Activated gamma-delta T cell treated with anti-CD3 and anti-CD28 coated beads, Interleukin-2, amount 50 U/mL, for 16 hours (primary cell): ENCODE measurements at places on chromosomes 12 and 14.

- no peak for DNase-seq
Measured at GRCh38 chr12:6394398-6394797, 10.4 kb downstream of the LTBR start.

DNA sequence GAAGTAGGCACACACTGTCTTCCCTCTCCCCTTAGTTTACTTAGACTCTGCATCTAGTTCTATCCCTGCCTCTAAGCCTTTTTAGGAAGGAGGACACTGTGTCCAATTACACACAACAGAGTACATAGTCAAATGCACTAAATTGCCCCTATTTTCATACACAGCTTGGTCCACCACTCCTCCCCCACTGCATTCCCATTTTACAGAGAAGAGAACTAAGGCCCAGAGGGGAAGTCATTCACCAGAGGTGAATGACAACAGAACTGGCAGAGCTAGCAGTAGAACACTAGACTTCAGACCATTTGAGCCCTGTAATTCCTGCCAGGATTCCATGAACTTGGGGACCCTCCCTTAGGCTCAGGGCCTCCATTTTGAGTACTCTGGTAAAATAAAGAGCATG lies 1.1 kb upstream of the JPH4 start:
- no peak for DNase-seq

DNA sequence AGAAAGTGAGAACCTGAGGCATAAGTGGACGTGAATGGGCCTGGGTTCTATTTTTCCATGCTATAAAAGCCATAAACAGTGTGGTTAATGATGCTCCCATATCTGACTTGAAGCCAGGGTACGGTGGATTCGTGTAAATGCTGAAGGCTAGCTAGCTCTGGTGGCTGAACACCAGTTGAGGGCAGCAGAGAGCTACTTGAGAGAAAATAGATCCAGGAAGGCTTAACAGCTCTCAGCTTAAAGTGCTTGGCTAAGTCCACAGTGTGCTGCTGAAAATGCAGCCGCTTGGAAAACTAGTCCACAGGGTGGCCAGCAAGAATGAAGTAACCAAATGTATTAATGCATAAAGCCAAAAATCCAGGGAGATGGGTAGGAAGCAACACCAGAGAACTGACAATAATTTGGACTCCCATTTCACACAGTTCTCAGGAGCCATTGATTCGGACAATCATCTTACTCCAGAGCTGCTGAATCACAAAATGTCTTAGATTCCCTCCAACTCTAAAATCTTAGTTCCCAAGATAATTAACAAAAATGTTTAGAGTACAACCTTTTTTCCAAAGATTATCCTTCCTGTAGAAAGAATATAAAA lies 15.0 kb upstream of the FOXG1 start:
- no peak for DNase-seq

GRCh38 chr12:132426349-132427173 lies 63.4 kb upstream of the FBRSL1 start:
- no peak for DNase-seq

GRCh38 chr12:34345801-34346200 lies 323.5 kb downstream of the ALG10 start:
- DNase-seq, result no peak

- DNase-seq, result no peak
Measured at GRCh38 chr12:83321971-83322370, 635.3 kb downstream of the TMTC2 start.

GRCh38 chr12:103886195-103886797 lies 43.9 kb upstream of the HSP90B1 start:
- no peak for DNase-seq
